Fibroblast of villous mesenchyme (primary cell): ENCODE measurements at places on chromosomes 4 and X.

DNA sequence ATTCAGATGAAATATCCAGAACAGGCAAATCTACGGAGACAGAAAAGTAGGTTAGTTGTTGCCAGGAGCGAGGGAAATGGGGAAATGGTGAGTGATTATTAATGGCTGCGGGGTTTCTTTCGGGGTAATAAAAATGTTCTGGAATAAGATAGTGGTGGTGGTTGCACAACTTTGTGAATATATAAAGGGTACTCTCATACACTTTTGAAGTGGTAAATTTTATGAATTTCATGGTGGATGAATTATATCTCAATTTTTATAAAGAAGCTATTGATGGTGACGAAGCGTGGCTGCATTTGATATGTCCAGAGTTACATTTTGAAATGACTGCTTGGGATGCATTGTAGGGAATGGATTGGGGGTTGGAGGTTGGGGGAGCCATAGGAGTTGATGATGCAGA is 16.3 kb downstream of the FAM47E start:
- DNase-seq, result no peak

DNA sequence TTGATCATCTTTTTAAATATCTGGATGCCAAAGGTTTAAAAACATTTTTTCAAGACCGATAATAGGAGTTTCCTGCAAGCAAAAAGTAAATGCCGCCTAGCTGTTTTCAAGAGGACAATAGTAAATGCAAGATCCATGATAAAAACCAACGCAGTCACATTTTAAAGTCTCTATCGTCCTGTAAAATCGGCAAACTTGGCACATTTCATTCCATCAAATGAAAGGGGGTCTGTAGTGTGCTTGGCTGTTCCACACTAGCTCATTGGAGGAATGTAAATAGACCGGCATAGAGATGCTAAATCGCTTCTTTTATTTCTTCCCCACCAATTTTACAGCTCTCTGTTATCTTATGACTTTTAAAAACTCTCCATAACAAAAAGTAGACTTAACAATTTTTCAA is 202.2 kb downstream of the NLGN4X start:
- no peak for DNase-seq

- no peak for DNase-seq
Measured at GRCh38 chrX:49262603-49263002, 1.9 kb downstream of the FOXP3 start.

DNA sequence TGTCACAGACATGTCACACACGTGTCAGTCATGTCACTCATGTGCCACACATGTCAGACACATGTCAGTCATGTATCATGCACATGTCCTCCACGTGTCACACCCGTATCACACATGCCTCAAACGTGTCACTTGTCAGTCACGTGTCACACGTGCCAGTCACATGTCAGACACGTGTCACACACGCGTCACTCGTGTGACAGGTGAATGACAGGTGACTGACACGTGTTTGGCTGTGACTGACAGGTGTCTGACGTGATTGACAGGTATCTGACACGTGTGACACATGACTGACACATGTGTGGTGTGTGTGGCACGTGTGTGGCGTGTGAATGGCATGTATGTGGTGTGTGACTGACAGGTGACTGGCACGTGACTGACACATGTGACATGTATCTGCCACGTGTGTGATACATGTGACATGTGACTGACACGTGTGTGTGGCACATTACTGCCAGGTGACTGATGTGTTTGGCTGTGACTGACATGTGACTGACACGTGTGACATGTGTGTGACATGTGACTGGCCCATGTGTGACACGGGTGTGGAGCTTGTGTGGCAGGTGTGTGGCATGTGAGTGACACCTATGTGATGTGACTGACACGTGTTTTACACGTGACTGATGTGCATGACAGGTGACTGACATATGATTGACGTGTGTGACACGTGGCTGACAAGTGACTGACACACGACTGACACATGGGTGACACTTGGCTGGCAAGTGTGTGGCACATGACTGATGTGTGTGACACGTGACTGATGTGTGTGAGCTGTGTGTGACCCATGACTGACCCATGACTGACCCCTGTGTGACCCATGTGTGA is 90.7 kb upstream of the GPC3 start:
- DNase-seq, result no peak

GRCh38 chrX:2502668-2503519 is 2.1 kb upstream of the DHRSX start:
- DNase-seq, result peak; percentile 73
